NCI-H2171 (cell line): ENCODE measurements at places on chromosomes 16 and 17.

GRCh38 chr16:75733305-75734211 lies 7.3 kb upstream of the CPHXL start:
- no peak for DNase-seq

GRCh38 chr16:87583453-87584131 lies 18.7 kb upstream of the JPH3 start:
- no peak for DNase-seq

DNA sequence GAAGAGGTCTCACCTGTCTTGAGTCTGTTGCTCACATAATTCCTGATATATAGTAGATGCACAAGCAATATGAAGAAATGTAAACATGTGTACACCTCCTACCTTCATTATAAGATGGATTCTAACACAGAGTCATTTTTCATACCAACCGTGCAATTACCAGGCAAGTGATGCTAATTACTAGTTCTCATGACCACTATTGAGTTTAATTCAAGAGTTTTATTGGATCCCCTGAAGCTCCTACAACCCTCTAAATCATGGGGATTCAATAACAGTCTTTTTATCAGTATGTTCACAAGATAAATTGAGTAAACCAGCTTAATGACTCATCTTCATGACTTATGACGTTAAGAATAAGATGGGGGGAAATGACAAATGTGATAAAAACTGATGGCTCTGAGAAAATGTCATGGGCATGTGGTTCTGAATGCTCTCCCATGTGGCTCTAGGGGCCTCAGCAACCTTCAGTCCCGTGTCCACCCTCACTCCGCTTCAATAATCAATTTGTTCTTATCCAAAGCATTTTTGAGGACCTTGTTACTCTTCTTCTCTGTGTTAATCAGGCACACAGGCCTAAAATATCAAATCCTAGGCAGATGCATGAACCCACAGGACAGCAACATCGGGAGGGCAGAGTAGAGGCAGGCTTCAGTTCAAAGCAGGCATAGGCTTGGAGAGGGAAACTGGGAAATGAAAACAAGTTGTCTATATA lies 42.8 kb downstream of the PRAC1 start:
- no peak for DNase-seq

- DNase-seq, result no peak
Observed at GRCh38 chr17:41463746-41464145, 3.4 kb downstream of the KRT32 start.

- DNase-seq, result no peak
Observed at GRCh38 chr16:77556201-77556873, 121.5 kb upstream of the ADAMTS18 start.

DNA sequence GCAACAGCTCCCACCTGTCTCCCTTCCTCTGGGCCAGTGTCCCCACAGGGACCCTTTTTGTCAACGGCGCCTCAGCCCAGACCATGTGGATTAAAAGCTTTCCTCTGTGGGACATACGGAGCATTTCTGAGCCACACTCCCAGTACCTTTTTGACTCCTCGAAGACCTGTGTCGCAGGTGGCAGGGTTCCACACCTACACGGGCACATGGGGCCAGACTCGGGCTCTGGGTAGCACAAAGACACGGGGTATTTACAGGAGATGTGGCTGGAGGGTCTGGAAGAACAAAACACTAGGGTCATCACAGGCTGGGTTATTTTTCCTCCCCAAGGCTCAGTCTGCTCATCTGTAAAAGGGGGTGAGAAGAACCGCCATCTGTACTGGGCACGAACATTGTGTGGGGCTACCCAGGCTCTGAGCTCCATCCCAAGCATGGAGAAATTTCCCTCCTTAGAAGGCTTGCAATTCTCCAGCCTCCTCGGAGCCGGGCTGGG lies 32.5 kb upstream of the SNN start:
- DNase-seq, result no peak

DNA sequence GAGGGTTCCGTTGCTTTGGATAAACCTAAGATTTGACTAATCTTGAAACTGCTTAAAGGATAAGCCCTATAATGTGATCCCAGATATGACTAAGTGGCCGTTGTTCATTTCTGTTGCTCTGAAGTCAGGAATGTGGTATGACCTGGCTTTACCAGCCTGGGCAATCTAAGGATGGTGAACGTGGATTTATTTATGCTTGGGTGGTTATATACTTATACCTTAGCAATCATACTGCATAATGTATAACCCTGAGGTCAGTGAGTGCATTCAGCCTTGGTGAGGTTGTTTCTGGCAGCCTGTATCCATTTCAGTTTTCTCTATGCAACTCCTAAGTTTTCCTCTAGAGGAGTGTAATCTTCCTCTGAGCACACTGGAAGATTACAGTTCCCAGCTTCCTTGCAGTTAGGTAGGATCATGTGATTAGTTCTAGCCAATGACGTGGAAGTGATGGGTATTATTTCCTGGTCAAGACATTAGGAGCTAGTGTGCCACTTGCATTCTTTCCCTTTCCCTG lies 41.9 kb downstream of the FTO start:
- DNase-seq, result no peak

GRCh38 chr16:80441935-80442334 lies 98.9 kb upstream of the DYNLRB2 start:
- no peak for DNase-seq

GRCh38 chr17:41967141-41967920 lies 736 bp downstream of the CNP start:
- DNase-seq, result no peak

DNA sequence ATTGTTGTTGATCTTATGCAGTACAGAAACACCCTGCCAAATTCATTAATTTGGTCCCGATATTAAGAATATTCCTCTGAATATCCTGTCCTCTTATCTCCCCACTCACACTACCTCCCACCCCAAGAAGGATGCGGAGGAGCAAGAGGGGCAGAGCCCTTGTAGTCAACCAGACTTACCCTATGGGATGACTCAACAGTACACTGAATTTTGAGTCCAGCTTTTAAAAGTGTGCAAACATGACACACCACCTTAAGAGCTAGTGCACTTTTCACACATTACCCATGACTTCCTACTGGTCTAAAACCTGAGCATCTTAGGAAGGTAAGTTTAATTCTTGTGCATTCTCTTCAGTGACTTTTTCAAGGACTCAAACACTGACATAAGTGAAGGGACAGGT lies 9.5 kb downstream of the USP22 start:
- no peak for DNase-seq

DNA sequence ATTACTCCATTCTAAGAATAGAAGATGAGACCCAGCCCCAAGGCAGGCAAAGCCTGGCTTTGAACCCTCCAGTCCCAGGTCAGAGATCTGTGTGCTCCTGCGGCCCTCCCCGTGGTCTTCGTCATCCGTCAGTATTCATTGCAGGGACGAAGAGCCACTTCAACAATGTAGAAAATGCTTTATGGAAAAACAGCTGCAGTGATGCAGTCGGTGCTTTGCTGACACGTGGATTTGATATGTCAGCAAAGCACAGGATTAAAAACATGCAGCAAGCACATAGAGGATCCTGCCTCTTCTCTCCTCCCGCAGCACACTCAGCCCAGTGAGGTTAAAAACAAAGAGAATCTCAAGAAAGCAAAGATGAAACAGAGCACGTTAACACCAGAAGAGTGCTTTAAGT lies 117.1 kb upstream of the AXIN2 start:
- no peak for DNase-seq

DNA sequence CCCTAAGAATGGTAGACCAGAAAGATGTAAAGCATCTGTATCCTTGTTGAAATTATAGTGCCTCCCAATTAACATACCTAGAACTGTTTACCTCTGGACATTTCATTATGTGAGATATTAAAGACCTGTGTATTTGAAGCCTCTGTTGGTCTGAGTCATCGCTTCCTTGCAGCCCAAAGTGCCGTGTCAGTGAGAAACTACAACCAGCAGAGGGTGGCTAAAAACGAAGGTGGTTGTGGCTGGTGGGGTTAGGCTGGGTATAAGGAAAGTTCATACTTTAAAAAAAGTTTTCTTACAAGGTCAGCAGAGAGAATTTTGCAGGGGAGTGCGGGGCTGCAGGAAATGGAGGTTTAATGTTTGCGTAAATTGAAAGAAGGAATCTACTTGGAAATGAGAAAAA lies 290.7 kb downstream of the TMEM114 start:
- no peak for DNase-seq

- DNase-seq, result no peak
Observed at GRCh38 chr17:82248815-82249674, 20.2 kb downstream of the SLC16A3 start.

DNA sequence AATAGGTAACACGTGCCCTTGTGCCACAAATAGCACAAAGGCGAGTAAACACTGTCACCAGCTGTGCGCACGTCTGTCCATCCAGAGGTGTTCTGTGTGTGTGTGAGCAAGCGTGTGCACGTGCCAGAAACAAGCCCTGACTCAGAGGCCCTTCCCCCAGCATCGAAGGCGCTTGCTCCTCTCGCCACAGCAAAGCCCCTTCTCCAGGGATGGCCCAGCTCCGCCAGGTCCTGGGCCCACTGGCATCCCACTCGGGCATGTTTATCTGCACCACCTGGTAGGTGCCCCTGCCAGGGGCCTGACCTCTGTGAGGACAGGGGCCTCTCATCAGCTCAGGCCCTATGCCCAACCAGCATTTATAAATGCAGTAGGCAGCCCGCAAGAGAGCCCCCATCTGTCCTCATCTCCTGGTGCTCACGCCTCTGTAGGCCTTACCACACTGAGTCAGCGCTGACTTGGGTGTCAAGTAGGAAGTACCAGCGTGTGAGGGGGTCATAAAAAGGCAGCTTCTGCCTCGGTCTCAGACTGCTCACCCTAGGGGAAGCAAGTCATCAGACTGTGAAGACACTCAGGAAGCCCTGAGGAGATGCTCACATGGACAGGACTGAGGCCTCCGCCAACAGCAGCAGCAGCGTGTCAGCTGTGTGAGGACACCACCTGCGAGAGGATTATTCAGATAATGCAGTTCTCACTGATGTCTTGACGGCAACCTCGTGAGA lies 10.8 kb downstream of the TMEM235 start:
- no peak for DNase-seq

GRCh38 chr17:18889658-18890057 lies 31.7 kb downstream of the PRPSAP2 start:
- no peak for DNase-seq

GRCh38 chr17:36059406-36059805 lies 4.7 kb upstream of the CCL18 start:
- DNase-seq, result no peak

GRCh38 chr17:40092581-40092980 lies 7.8 kb downstream of the NR1D1 start:
- DNase-seq, result no peak

DNA sequence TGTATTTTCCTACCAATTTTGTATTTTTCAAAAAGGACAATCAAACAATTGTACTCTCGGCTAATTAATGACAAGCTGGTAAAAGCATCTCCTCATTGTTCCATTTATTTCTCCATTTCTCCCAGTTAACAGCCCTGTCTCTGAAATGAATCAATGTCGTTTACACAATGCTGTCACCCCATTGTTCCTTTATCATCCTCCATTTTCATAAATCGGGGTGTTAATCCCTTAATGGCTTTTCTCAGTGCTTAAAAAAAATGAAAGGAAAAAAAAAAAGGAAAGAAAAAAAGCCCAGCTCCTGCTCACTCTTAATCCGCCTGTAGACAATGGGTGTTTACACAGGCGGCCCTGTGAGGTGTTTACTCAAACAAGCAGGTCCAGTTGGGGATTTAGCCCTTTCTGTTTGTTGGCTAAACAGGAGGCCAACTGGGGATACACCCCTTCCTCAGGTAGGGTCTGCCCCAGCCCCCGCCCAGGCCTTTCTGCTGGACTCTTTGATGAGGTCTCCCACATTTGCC lies 86.8 kb upstream of the SALL1 start:
- no peak for DNase-seq

- DNase-seq, result no peak
Observed at GRCh38 chr16:1135459-1135825, 17.5 kb upstream of the CACNA1H start.

DNA sequence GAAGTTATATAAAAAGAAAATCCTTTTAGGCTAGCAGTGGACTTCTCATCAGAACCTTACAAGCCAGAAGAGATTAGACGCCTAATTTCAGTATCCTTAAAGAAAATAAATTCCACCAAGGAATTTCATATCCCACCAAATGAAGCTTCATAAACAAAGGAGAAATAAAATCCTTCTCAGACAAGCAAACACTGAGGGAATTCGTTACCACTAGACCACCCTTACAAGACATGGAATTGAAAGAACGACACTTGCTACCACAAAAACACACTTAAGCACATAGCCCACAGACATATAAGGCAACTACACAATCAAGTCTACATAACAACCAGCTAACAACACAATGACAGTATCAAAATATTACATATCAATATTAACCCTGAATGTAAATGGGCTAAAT lies 299.2 kb downstream of the TOX3 start:
- DNase-seq, result no peak

GRCh38 chr17:59287452-59287851 lies 44.0 kb upstream of the YPEL2 start:
- no peak for DNase-seq

GRCh38 chr16:48041981-48042421 lies 113.8 kb downstream of the ABCC12 start:
- DNase-seq, result no peak

DNA sequence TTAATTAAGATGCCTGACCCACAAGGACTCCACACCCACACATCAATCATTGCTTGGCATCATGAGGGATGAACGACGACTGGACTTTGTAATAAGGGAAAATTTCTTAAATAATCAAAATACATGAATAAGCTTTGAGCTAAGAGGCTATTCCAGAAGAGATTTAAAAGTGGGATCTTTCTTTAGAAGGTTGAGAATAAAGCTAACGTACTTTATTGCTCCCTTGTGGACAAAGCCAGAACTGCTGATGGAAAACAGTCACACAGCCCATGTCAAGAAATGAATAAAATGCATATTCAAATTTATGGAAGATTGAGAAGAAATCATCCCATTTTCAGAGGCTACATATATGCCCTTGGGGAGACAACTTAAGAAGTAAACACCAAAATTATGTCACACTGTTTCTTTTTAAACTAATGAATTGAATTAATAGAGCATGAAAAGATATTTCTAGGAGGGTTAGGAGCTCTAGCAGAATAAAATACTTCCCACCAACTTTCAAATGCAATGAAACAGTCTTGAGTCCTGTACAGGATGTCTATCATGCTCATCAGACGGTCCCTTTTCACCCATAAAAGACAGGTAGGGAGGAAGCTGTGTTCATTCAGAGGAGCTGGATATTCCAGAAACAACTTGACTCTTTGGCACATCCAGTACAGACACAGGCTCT lies 60.2 kb upstream of the PHOSPHO1 start:
- DNase-seq, result peak; percentile 7

GRCh38 chr17:7380855-7381683 lies at the start of gene TNK1:
Gene TNK1, plus strand, starts transcription at chr17:7381089. Its CDS starts 1,838 bp downstream, at chr17:7382927.
- DNase-seq, result no peak

- DNase-seq, result no peak
Observed at GRCh38 chr17:67992548-67993152, 3.6 kb downstream of the C17orf58 start.
